ENCODE measurements at places on chromosomes 2 and 18.

- DNase-seq, result no peak
Measured at GRCh38 chr2:161481619-161482018, 65.5 kb downstream of the TBR1 start.

GRCh38 chr2:128306931-128307460 is 11.7 kb downstream of the HS6ST1 start:
- DNase-seq, result no peak

GRCh38 chr2:217505303-217505702 is 497.5 kb downstream of the TNS1 start:
- DNase-seq, result no peak

- DNase-seq, result no peak
Measured at GRCh38 chr2:165443511-165443910, 26.0 kb upstream of the CSRNP3 start.

DNA sequence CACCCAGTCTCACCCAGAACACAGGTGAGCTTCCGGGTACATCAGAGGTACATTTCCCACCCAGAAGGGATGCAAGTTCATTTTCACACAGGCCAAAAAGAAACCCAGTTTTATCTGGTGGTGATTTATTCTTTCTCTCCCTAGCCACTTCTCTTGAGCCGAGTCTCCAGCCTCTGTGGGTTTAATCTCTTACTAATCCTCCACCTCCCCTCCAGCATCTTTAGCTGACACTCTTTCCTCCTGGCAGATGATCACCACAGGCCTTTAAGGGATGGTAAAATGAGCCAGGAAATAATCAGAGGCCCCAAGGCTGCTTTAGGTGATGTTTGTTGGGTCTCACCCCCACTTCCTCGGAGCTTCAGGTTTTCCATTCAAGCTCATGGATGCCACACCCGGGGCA is 145.7 kb upstream of the DLX2 start:
- no peak for DNase-seq

DNA sequence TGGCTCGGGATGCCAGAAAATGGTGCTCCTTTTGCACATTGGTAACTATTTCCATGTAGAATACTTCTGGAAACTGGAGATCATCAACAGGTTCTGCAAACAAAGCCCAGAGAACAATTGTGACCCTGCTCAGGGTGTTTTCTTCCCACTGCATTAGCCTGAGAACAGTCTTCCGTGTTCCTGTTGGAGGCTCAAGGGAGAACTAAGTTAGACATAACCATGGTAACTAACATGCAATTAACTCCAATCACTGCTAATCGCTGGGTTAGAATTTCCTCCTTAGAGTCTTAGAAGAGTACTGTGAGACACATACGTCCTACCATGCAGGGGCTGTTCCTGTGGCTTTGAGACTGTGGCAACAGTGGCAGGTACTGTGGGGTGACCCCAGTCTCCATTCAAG is 36.0 kb upstream of the PDIA6 start:
- DNase-seq, result no peak

DNA sequence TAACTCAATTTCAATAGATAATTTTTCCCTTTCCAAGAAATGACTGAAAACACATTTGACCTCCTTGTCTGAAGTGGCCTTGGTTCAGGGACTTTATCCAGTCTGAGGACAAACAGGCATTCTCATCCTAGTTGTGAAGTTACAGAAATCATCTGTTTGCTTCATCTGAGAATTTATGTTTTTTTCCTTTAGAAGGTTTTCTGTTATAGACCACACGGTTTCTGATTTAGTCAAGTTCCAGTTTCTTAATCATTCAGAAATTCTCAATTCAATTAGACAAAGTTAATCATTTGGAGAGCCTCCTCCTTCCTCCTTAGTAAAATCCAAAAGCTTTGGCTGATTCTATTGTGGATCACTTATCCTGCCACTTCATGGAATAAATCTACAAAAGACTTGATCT is 60.9 kb downstream of the ICOS start:
- no peak for DNase-seq

- DNase-seq, result no peak
Measured at GRCh38 chr18:34911661-34912384, 129.4 kb upstream of the MAPRE2 start.

GRCh38 chr2:96950381-96951124 is 35.8 kb downstream of the FAM178B start:
- no peak for DNase-seq

DNA sequence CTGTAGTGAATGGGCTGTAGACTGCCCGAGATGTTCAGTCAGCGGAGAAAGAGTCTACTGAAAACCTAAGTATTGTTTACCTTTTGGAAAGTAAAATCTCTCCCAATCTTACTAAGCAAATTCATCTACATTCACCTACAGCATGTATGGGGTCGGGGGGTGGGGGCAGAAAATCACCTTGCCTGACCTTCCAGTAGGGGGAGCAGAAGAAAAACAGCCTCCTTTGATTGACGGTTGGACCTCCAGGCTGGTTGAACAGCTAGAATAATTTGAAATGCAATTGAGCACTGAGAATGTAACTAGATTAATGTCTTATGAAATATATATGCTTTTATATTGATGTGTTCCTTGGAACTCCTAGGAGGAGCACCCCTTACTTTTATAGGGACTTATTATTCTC is 10.0 kb downstream of the LRATD1 start:
- no peak for DNase-seq

- no peak for DNase-seq
Measured at GRCh38 chr18:33424266-33424946, 16.1 kb downstream of the CCDC178 start.

DNA sequence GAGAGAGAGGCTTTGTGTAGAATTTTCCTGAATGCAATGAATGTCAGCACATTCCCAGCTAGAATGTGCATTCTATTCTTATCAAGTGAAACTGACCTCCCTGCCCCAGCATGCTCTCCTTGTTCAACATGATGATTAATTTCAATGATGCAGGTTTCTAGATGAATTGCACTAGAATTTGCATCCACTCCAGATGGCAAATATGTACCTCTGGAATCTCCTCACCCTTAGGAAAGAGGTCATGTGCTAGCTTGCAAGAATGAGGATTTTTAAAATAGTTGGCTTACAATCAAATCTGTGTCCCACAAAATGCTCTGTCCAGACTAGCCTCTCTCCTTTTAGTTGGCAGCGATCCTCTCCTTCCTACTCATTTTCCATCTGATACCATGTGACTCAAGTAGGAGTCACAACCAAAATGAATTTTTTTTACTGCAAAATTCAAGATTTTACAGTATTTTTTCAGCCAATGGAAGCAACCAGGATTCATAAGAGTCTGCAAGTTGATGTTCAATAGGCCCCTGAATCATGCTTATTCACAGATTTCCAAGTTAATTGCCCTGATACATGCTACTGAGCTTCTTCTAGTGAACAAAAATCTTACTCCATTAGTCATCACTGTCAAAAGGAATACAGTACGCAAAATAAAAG is 21.0 kb upstream of the STAT4 start:
- no peak for DNase-seq

GRCh38 chr2:240672076-240672700 is 10.5 kb downstream of the AQP12B start:
- no peak for DNase-seq

- peak; percentile 29 for DNase-seq
Measured at GRCh38 chr2:121771976-121772742, 16.7 kb downstream of the TSN start.

DNA sequence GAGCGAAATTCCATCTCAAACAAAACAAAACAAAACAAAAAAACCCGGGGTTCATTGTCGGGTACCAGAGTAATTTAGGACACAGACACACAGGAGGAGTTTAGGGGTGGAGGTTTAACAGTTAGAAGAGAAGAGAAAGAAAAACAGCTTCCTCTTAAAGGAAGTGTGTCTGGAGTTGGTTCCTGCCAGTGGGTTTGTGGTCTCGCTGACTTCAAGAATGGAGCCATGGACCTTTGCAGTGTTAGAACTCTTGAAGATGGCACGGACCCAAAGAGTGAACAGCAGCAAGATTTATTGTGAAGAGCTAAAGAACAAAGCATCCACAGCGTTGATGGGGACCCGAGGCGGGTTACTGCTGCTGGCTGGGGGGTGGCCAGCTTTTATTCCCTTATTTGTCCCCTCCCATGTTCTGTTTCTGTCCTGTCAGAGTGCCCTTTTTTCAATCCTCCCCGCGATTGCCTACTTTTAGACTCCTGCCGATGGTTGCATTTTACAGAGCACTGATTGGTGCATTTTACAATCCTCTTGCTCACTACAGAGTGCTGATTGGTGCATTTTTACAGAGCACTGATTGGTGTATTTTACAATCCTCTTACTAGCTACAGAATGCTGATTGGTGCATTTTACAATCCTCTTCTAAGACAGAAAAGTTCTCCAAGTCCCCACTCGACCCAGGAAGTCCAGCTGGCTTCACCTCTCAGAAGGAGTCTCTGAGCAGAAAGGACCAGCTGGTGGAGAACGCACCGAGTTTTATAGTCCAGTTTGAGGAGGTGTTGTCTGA is 28.7 kb upstream of the ATP8B1 start:
- no peak for DNase-seq

DNA sequence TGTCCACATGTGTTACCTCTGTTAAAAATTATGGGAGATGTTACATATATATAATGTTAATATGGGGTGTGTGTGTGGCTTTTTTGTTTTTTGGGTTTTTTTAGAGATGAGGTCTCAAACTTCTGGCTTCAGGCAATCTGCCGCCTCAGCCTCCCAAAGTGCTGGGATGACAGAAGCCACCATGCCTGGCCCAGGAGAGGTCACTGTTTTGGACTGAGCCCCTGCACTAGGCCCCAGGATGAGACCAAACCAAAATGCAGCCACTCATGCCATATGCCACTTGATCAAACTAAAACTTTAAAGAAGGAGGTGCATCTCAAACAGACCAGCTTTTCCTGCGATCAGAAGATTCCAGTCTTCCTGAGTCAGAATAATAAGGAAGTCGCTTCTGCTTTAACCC is 2.5 kb downstream of the ADI1 start:
- DNase-seq, result no peak

GRCh38 chr2:173652767-173653431 is 298.2 kb downstream of the CDCA7 start:
- no peak for DNase-seq

DNA sequence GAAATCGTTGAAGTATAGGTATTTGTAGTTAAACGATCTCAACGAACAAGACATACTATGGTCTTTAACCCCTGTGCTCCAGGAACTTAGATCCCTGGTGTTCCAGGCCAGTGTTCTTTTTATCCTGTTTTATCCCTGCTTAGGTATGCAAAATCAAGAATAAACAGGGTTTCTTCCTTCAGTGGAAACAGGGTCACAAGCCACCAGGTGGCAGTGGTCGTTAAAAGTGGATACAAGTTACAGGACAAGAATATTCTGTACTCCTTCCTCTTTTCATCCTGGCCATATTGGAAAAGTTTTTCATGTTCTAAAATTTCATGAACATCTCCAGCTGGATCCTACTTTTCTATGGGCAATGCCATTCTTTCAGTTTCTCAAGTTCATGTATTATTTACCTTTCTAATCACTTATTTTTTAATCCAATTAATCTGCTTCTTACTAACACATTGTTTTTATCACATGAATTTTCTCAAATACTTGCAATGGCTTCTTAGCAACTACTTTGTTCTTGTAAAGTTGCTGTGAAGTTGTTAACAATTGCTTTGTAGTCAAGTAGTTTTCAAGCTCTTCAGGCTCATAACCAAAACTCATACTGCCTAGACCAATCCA is 16.4 kb upstream of the HNMT start:
- peak; percentile 69 for DNase-seq

DNA sequence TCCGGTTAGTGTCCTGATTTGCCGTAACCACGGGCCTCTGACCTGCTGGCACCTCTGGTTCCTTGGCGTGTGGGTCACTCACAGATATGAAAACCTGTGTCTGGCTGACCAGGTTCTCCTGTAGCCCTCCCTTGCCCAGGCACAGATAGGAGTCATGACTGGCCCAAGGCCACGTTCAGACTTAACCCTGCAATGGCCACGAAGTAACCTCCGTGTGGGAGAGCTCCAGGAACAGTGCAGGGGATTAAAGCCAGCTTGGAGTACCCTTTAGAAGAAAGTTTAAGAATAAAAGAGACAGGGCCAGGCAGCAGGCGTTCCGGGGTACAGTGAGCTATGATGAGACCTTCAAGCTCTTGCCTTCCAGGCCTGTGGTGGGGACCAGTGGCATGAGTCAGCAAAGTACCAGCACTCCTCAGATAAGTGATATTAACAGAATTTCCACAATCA is 25.5 kb downstream of the CENPO start:
- DNase-seq, result no peak

GRCh38 chr2:165203689-165204559 is at the start of gene SCN3A:
SCN3A (minus strand) TSS chr2:165204050; CDS start chr2:165176394, 27,656 bp downstream.
- DNase-seq, result peak; percentile 10

DNA sequence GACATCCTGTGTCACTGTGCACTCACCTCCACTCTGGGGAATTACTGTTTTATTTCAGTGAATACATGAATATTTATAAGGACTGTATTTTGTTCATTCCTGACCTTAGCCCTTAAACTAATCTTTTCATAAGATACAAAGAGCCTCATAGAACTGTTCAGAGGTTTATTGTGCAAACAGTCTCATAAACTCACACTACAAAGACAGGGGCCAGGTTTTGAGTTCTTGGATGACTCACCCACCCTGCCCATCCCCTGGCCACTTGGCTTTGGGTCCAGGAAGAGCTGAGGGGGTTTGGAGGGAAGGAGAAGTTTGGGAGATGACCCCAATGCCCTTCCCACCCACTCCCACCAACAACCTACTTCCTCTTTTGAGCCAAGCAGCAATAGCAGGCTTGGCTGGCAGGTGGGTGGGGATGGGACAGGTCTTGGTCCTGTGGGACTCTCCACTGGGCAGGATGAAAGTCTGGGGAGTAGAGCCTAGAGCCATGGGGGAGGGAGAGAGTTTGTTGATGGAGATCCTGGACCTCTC is 43.1 kb upstream of the IL1R2 start:
- DNase-seq, result no peak

GRCh38 chr2:78977661-78978145 is 47.8 kb upstream of the REG3G start:
- no peak for DNase-seq

DNA sequence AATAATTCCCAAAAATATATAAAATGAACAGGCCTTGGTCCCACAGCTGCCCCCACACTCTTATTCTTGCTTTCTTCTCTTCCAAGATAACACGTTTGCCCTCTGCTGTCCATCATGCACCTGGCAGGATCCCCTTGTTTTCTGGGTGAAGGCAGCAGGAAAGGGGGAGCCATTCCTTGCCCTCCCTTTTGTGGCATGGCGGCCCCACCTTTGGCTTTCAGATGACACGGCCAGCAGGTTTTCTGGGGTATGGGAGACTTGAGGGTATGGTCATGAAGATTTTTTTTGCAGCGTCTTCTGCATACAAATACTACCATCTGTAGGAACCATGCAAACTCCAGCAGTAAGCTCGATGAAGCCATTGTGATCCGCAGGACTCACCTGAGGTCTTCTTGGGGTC is 118.8 kb downstream of the MAPK4 start:
- DNase-seq, result no peak
